ENCODE measurements at places on chromosomes 4 and X.

- no peak for DNase-seq
These were observed 75.1 kb downstream of the MXRA5 start for GRCh38 chrX:3271183-3271833.

GRCh38 chrX:107384397-107385105 is 64.9 kb upstream of the FRMPD3 start:
- DNase-seq, result no peak

DNA sequence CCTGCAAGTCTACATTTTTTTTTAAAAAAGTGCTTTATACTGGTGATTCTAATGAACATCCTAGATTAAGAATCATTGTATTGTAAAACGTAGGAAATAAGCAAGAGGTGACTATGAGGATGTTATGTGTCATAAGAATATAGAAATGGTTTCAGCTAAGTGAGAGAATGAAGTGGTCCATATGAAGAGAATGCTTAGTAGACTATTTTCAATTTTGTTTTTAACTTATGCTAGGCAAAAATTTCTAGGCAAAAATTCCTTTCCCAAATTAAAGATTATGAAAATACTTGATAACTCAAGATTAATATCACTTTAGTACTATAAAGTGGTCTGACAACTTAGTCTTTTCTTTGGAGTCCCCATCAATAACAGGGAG is 825 bp downstream of the DYNLT3 start:
- no peak for DNase-seq

- no peak for DNase-seq
These were observed 12.4 kb downstream of the PAQR3 start for GRCh38 chr4:78926826-78927225.

DNA sequence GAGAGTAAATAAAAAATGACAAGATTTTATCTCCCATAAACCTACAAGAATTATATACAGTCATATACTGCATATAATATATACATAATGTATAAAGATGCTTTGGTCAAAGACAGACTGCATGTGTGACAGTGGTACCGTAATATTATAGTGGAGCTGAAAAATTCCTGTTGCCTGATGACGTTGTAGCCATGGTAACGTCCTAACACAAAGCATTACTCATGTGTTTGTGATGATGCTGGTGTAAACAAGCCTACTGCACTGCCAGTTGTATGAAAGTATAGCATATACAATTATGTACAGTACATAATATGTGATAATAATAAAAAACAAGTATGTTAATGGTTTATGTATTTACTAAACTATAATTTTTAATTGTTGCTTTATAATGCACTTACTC is 245.2 kb upstream of the CENPE start:
- DNase-seq, result no peak

- no peak for DNase-seq
These were observed 205.1 kb downstream of the CHIC2 start for GRCh38 chr4:53859305-53859704.

GRCh38 chr4:89213382-89213701 is 94.3 kb downstream of the GPRIN3 start:
- DNase-seq, result no peak

DNA sequence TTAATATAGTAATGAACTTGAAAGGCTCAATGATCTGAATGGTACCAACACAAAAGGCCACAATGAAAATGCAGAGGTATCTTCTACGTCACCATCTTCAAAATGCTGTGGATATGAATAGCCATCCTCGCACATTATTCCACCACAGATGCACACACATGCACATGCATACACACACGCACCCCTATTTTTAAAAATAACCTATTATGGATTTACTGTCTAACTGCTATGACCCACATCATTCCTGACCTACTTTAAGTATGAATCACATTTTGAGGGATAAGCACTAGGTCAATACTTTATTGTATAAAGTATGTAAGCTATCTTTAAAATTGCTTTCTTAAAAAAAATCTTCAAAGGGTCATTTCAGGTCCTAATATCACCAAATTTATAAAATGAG is 24.4 kb upstream of the CORIN start:
- DNase-seq, result no peak

DNA sequence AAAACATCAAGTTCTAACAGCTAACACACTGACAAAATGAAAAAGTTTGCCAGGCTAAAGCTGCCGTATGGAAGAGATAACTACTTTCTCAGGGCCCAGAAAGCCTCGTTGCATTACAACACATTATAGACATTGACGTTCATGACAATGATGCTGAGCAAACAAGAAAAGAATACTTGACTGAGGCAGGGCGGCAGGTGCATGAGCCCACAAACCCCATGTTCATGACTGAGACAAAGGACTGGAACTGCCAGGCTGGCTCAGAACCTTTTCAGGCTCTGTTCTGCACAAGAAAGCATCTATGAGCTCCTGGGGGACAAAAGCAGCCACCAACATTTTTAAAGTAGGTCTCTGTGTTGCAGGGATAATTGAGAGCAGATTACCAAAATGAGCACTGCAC is 13.6 kb downstream of the TLR6 start:
- DNase-seq, result no peak

DNA sequence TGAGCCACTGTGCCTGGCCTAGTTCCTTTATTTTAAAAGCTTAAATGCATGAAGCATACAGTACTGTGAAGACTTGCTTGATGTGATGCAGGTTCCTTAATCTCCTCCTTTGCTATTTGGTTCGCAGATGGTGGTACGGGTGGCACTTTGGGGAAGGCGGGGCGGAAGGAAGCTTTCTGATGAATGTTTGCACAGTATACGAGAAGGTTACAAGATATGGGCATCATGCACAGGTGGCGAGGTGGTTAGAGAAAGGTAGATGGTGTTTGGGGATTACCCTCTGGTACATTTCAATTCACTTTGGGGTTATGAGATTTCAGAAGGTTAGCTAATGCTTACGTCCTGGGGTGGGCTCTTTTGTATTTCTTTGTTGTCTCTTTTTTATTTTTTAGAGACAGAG is 17.2 kb downstream of the RHOH start:
- DNase-seq, result no peak

DNA sequence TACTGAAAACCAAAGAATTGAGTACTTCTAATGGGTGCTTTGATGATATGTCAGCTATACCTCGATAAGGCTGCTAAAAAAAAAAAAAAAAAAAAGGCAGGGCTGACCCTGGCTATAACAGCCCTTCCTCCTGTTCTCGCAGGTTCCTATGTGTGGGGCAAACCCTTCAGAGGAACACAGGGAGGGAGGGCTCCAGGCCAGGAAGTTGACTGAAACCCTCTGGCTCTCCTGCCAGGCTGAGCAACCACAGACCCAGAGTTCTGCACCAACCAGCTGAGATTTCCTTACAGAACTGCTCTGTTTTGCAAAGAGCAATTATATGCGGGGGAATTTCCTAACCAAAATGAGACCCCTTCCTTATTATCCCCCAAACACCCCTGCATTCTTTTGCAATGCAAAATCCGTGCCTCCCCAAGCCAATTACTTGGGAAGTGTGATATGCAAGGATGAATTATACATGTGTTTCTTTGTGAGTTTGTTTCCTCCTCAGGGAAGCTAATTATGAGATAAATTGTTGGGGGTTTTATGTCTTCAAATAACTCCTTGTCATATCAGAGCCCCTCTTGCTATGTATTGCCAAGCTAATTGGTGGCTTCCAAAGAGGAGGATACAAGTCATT is 45.6 kb downstream of the PDHA1 start:
- no peak for DNase-seq

DNA sequence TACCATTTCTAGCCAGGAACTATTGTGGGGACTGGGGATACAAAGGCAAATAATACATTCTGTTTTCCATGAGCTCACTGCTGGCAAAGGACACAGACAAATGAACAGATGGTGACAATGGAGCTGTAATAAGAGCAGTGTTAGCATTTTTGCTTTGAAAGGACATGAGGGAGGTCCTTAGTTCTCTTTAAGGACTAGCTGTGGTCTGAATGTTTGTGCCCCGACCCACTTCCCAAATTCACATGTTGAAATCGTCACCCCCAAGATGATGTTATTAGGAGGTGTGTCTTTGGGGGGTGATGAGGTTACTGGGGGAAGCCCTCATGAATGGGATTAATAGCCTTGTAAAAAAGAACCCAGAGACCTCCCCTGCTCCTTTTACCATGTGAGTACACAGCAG is 30.3 kb downstream of the CCNG2 start:
- DNase-seq, result no peak

DNA sequence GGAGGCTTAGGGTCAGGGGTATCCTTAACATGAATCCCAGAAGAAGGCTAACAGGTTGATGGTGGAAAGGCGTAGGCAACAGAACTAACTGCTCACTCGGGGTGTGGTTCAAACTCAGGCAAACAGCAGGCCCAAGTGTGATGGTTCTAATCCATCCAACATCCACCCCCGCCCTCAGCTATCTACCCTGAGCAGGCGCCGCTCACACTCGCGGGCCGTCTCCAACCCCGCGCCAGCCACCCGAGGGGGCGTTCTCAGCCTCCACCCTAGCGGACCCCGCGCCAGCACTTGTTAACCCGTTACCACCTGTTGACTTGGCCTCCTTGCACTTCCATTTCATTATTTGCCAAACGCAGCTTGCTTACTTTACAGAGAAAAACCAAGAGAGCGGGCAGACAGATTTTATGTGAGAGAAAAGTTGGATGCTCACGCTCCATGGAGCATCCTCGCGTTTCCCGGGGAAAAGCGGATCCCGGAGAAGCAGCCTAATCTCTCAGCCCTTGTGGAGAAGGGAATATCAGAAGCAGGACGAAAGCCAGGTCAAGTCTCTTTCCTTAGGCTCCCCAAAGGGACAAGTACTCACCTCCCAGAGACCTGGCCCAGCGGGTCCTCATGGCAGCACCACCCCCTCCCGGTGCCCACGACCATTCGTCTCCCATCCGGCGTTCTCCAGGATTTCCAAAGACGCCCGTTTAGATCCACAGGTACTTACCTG is 773 bp downstream of the SNCA start:
- DNase-seq, result no peak

GRCh38 chr4:33467291-33467690 is 2747.1 kb downstream of the PCDH7 start:
- no peak for DNase-seq

- no peak for DNase-seq
These were observed 265.3 kb downstream of the FRMPD4 start for GRCh38 chrX:12403474-12404082.

Data from stimulated activated CD4-positive, alpha-beta T cell treated with anti-CD3 and anti-CD28 coated beads, Interleukin-12 subunit alpha, Interleukin-12 subunit beta, amount 100 ng/mL, for 24 hours (primary cell).